ENCODE measurements at places on chromosomes 13 and 19.
A peak's percentile ranks its signal among the peaks of the same experiment; 100 is the strongest.

GRCh38 chr13:40217675-40218074, 448.8 kb downstream of the FOXO1 start:
- no peak for DNase-seq

GRCh38 chr19:10677751-10678150, 23.5 kb upstream of the QTRT1 start:
- no peak for DNase-seq

- DNase-seq = peak; percentile 29
Observed at GRCh38 chr19:3852614-3853254, 16.1 kb downstream of the ZFR2 start.

DNA sequence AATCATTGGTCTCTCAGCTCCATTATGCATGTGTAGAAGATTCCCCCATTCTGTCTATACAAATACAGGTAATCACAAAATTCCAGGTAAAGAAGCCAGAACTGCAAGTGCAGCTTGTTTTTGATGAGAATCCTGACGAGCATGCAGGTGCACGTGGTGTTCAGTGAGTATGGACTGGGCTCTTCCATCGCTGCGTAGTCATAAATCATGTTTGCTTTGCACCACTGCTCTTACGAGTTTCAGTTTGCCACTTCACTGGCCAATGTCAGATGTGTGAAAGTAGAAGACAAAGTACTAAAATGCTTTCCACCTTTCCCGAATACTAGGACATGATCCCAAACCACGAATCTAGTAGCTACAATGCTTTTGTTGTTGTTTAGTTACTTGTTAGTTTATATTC, 390.7 kb downstream of the LIG4 start:
- DNase-seq = no peak

GRCh38 chr13:40433001-40433400, 233.4 kb downstream of the FOXO1 start:
- DNase-seq = no peak

- DNase-seq = no peak
Observed at GRCh38 chr19:19602136-19602712, 16.3 kb downstream of the PBX4 start.

DNA sequence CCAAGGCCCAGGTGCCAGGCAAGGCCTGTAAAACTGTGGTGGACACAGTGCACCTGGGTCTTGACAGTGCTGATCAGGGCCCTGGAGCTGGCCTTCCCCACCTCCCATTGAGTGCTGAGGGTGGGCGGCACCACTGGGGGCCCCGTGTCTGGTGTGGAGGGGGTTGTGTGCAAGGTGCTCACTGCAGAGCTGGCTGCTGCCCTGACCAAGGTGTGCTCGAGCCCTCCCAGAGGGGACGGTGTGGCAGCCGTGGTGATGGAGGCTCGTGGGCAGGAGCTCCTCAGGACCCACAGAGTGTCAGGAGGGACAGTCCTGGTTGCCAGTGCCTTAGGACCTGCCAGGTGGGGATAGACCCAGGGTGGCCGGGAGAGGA, 23.0 kb downstream of the ATP4B start:
- DNase-seq = no peak

DNA sequence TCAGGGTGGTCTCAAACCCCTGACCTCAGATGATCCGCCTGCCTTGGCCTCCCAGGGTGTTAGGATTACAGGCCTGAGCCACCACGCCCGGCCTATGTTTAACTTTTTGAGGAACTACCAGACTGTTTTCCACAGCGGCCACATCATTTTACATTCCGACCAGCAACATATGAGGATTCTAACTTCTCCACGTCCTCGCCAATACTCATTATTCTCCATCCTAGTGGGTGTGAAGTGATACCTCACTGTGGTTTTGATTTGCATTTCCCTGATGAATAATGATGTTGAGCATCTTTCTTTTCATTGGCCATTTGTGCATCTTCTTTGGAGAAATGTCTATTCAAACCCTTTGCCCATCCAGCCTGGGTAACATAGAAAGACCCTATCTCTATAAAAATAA, 14.8 kb downstream of the SLC5A5 start:
- DNase-seq = no peak

DNA sequence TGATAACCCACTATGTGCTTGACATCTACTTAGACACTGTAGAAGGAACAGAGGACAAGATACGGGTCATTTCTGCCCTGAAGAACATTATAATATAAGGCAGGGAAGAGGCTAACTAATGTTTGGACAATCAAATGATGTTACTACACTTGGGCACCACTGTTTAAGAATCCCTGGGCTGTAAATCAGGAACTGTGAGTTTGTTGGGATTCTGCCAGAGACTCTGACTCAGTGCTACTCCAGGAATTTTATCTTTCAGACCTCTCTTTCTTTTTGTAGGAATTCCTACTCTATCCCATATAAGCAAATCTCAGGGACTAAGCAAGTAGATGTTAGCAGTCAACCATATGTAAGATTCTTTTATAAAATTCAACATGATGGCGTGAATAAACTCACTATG, 3.1 kb upstream of the ZNF471 start:
- DNase-seq = no peak

GRCh38 chr19:8423817-8424223, 10.7 kb downstream of the MARCHF2 start:
- peak; percentile 87 for DNase-seq

DNA sequence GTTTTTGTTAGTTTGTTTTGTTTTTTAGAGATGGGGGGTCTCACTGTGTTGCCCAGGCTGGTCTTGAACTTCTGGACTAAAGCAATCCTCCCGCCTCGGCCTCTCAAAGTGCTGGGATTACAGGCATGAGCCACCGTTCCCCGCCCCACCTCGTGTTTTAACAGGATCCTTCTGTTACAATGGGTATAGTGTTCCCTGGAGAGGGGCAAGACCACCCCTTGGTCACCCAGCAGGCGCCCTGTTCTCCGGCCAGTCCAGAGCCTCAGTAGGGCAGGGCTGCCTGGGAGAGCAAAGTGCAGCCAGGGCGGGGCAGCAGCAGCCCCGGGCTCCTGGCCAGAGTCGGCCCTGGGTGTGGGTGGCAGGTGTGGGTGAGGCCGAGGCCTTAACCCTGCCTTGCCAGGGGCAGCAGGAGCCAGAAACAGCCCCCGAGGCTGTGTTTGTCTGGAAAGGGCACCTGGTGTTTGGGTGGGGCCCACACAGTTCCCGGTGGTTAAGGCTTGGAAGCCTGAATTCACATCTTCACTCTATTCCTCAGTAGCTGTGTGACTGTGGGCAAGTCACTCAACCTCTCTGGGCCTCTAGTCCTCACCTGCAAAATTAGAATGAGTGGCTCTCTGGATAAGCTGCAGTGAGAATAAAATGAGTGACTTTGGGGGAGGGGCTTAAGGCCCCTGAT, 7.2 kb downstream of the VASP start:
- no peak for DNase-seq

- no peak for DNase-seq
Observed at GRCh38 chr19:3397266-3398022, 31.1 kb downstream of the NFIC start.

DNA sequence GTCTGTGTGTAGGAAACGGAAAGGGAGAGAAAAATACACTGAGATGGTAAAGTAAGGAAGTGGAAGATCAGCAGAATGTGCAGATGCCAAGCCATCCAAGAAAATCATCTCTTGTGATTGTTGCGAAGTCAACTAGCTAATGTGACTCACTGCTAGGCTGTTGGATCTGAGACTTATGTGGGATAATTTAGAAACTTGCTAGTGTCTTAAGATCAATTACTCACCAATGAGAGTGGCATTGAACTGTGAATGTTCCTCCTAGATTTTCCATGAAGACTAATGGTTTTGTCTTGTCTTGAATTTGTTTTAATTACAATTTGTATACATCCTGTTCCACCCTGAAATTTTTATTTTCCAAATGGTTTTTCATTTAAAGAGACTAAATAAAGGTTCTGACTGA, 771.6 kb downstream of the EFNB2 start:
- DNase-seq = no peak

- DNase-seq = no peak
Observed at GRCh38 chr19:11203194-11204075, 6.1 kb upstream of the KANK2 start.

DNA sequence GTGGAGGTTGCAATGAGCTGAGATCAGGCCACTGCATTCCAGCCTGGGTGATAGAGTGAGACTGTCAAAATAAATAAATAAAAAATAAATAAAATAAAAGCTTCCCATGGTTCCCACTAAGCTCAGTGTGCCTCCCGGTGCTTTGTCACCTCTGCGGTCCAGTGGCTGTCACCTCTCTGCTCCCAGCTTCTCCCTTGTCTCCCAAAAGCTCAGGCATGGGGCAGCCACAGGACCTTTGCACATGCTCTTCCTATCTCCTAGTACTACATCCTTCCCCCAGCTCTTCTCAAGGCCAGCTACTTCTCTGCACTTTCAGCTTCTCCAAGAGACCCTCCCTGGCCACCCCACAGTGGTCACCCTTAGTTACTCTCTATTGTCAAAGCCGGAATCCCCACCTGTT, 7.6 kb upstream of the MATK start:
- no peak for DNase-seq

DNA sequence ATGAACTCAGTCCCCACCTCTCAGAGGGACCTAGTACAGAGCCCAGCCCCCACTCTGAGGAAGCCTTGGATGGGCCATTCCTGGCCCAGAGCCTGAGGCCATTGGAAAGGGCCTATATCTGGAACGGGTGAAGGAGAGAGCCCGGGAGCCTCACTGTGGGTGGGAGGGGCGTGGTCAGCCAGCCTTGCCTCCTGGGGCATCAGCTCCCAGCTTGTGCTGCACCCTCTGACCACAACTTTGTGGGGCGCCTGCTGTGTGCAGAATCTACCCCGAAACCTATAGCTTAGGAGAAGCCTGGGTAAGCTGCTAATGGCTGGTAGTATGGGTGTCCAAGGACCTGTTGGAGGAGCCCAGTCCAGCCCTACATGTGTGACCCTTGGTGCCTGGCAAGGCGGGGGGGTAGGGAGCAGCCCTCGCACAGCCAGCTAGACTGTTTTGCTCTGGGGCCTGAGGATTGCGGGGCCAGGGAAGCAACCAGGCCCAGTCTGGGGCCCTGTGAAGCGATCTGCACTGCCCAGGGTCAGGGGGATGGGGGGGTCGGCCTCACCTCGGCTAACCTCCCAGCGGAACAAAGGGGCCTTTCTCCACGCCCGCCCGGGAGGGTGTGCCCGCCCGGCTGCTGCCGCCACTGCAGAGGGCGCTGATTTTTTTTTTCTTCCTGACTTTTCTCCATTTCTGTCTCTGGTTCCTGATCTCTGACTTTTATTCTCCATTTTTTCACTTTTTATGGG, 42.3 kb downstream of the LYL1 start:
- DNase-seq = no peak

- no peak for DNase-seq
Observed at GRCh38 chr13:20607015-20607414, 40.1 kb downstream of the IFT88 start.

DNA sequence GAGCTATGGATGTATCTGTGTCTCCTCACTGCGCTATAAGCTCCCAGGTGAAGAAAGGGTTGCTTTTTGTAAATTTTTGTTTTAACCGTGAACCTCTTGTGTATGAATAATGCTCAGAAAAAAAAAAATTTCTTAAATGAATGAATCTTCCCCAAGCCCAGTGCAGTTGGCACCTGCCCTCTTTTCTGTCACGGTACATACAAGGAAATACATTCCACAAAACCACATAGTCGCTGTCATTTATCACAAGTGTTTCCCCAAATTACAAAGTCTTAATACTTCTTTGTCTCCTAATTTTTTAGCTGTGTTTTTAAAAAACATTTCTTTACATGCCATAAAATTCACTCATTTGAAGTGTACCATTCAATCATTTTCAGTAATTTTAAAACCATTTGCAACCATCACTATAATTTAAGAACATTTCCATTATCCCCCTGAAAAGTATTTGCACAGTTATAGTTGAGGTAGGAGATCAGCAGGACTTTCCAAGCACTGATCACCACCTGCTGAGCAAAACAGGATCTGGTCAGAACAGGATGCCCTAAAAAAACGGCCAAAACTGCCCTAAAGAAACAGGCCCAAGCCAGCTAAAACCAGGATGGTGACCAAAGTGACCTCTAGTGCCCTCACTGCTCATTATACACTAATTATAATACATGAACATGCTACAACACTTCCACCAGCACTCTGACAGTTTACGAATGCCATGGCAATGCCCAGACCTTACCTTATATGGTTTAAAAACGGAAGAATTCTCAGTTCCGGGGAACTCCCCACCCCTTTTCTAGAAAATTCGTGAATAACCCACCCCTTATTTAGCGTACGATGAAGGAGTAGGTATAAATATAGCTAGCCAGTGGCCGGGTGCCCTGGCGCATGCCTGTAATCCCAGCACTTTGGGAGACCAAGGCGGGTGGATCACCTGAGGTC, 1.3 kb upstream of the TEX30 start:
- no peak for DNase-seq

DNA sequence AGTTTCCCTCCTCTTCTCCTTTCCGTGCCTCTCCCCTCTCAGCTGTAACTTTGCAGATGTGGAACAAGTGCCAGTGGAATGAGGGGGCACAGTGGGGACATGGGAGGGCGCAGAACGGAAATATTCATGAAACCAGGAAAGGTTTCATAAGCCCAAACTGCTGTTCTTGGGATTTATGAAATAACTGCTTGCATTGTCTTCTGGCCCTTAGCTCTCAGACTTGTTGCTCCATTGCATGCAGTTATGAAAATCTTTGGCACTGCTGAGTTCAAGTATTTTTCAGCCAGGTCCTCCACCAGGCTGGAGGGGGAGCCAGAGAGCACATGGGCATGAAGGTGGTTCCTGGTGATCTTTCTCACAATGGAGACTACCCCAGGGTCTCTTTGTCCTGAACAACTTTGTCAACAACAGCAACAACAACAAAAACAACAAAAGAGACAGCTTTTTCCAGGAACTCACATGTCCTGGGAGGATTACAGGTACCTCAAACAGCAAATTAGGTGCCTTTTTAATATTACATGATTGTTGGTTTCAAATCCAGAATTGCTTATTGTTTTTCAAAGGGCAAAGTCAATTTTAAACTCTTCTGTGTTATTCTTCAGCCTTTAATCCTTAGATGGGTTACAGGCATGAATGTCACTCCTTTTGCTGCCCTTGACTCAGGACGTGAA, 1.5 kb downstream of the RGCC start:
- DNase-seq = no peak

- DNase-seq = no peak
Observed at GRCh38 chr13:113061796-113062425, 43.7 kb upstream of the F7 start.

DNA sequence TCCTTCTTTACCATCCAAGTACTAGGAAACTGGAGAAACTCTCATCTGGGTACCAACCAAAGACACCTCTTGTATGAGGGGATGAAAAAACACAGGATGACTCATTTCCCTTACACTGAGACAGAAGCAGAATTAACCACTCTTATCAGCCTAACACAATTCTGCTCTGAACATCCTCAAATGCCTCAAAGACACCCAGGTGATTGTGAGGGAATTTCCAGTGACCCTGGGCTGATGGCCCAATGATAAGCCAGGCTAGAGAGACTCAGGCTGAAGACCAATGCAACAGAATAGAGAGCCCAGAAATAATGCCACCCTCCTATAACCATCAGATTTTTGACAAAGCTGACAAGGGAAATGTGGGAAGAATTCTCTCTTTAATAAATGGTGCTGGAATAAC, 7.0 kb downstream of the ZNF737 start:
- no peak for DNase-seq

GRCh38 chr19:1624458-1624857, 19.2 kb upstream of the UQCR11 start:
- peak; percentile 18 for DNase-seq

GRCh38 chr19:34601071-34601470, 75.9 kb downstream of the SCGB2B2 start:
- no peak for DNase-seq

Measured in smooth muscle cell of the brain vasculature (primary cell).